ENCODE measurements at places on chromosomes 1 and 21.

- no peak for DNase-seq
Observed at GRCh38 chr1:3577300-3577699, 34.0 kb downstream of the MEGF6 start.

DNA sequence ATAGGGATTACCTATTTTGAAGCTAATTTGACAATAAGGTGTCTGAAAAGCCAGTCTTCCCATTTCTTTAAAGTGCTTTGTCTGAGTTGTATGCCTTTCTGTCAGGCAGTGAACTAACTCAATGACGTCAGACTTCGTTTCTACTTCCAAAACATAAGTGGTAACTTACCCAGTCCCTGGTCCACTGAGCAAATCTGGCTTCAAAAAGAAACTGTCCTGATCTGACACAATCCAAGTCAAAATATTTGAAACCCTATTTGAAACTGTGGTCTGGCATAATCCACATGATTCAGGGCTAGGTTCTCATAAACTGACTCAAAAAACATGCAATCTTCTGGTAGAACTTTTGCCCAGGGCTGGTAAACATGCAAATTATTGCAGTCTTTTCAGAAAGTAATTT lies 34.0 kb downstream of the DIRAS3 start:
- no peak for DNase-seq

DNA sequence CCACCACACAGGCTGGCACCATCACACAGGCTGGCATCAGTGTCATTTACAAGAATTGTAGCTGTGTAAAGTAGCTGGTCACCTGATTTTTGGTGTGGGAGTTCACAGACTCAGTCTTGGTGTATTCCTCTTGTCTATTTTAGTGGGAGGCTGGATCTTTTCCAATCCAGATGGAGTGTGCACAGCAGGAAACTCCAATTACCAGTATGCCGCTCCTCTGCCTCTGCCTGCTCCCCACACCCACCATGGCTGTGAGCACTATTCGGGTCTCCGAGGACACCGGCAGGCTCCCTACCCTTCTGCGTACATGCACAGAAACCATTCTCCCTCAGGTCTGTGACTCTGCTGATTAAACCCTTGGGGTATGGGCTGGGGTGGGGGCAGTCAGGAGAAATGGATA lies 24.2 kb downstream of the TBX19 start:
- no peak for DNase-seq

- peak; percentile 29 for DNase-seq
Observed at GRCh38 chr1:12424087-12424529, 193.9 kb downstream of the DHRS3 start.

DNA sequence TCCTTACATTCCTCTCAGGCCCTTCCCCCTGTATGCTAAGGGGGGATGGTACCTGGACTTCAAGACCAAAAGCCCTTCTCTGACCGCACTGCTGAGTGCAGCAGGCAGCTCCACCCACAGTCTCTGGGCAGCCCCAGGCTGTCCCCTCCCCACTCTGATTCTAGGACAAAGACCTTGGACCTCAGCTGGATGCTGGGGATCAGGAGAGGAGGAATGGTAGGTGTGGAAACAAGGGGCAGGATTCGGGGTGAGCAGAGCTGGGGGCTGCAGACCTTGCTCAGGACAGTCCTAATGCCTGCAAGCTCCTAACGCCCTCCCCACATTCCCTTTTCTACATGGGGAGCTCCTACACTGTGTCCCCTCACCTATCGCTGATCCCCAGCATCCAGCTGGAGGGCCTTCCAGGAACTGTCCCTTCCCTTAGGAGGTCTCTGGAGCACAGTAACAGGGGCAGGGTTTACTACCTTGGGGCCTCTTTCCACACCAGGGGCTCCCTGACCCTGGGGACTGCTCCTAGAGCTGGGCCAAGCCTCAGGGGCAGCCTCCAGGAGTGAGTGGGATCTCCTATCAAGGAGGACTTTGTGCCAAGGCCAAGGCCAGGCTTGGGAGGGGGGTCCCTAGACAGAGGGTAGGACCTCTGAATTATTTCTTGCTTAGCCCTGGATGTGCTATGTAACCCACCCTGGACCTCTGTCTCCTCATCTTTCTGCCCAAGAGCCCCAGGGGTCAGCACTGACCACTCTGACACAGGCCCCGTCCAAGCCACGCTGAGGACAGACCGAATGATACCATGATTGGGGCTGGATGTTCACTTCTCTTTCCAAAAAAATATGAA lies 5.6 kb downstream of the CLDN19 start:
- DNase-seq = no peak

GRCh38 chr21:45060675-45061311 lies 13.6 kb upstream of the ADARB1 start:
- DNase-seq = no peak

GRCh38 chr1:200334661-200335256 lies 75.1 kb downstream of the ZNF281 start:
- peak; percentile 46 for DNase-seq

DNA sequence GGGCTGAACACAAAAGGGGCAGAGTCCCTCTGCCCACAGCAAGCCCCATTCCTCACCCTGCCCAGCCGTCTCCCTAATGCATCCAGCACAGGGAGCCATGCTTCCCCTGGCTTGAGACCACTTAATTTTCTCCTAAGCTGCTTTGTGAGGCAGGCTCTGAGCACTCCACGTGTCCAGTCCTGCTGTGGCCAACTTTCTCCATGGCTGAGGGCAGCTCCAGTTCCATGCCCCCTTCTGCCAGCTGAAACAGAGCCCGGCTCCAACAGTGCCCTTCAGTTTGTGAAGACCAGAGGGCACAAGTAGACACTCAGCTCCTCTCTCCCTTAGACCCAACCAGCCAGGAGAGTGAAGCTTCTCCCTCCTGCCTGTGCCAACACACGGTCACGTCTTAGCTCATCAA lies 33.8 kb downstream of the PLEKHA6 start:
- DNase-seq = no peak

DNA sequence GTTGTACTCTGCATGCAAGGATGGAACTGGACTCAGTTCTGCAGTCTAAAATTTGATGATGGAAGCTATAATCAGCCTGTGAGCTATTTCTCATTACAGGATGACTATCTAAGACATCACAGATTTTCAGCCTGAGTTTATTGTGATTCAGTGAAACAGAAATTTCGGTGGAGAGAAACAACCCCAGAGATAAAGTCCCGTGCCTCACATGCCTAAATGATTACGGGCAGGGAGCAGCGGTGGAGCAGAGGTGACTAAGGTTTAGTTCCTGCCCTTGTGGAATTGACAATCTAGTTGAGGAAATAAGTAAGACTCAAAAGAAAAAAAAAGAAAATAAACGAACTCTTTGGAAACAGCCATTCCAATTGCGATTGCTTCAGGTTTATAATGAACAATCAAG lies 96.9 kb downstream of the GRIK3 start:
- peak; percentile 10 for DNase-seq

DNA sequence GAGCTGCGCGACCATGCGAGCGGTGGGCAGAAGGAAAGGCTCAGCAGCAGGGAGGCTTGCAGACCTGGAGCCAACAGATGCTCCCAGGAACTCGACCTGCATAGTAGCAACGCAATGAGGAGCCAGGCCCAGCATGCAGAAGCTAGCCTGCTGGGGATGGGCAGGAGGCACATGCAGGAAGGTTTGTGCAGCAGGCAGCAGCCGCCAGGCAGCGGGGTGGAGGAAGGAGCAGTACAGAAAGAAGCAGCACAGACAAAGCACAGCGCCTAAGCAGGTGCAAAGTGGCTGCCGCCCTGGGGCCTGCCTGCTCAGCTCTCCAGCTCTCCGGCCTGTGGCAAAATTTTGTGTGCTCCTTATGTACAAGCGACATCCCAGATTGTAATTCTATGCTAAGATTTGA lies 213.5 kb upstream of the MAP1LC3C start:
- no peak for DNase-seq

DNA sequence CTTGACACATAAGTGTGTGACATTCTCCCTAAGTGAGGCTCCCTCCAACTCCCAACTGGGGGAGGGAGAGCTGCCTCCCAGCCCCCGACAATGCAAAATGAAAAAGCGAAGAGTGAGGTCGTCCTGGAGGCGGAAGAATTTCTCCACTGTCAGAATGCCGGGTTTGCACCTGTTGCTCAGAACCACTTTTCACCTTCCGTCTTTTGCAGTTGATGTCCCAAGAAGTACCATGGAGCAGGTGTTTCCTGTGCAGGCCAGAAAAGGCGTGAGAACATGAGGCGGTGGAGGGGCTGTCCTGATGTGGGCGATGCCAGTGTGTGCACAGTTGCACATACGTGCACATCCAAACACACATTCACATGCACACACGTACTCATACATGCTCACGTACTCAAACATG lies 158.6 kb upstream of the AJAP1 start:
- DNase-seq = no peak

GRCh38 chr21:23686737-23687523 lies 1920.4 kb downstream of the MRPL39 start:
- no peak for DNase-seq

GRCh38 chr1:226966683-226967082 lies 26.6 kb downstream of the COQ8A start:
- no peak for DNase-seq

DNA sequence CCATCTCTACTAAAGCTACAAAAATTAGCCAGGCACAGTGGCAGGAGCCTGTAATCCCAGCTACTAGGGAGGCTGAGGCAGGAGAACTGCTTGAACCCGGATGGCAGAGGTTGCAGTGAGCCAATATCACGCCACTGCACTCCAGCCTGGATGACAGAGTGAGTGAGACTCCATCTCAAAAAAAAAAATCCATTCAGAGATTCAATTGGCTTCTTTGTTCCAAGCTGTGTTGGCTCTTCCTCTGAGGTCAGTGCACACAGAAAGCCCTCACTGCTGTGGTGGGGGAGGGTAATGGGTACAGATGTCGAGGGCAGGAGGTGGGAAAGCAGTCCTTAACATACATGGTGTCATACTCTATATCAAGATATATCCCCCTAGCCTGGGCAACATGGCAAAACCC lies 14.7 kb downstream of the TIE1 start:
- no peak for DNase-seq

DNA sequence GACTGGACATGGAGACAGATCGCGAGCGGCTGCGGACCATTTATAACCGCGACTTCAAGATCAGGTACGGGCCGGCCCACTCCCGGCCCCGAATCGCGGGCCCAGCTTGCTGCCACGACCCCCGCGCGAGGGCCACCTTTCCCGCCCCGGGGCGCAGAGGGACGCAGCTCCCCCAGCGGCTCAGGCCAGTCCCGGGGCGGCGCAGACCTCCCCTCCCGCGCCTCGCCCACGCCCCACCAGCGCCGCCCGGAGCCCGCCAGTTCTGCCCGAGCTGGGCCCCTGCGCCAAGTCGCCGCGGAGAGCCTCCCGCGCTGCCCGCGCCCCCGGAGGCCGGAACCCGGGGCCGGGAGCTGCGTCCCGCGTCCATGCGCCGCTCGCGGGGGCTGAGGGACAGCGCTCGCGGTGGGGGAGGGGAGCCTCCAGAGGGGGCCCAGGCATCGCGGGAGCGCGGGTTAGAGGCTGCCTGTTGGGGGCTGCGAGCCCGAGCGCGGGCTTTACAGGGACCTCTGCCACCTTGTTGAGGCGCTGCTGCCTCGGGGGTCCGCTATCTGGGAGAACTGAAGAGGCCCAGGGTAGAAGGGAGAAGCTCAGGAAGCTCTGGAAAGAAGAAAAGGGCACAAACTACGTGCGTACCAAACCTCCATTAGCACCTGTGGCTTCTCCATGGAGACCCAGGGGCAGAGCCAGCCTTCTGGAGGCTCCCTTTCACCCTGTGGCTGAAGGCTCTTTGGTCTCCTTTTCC lies 698 bp downstream of the MOV10 start:
- DNase-seq = peak; percentile 58

DNA sequence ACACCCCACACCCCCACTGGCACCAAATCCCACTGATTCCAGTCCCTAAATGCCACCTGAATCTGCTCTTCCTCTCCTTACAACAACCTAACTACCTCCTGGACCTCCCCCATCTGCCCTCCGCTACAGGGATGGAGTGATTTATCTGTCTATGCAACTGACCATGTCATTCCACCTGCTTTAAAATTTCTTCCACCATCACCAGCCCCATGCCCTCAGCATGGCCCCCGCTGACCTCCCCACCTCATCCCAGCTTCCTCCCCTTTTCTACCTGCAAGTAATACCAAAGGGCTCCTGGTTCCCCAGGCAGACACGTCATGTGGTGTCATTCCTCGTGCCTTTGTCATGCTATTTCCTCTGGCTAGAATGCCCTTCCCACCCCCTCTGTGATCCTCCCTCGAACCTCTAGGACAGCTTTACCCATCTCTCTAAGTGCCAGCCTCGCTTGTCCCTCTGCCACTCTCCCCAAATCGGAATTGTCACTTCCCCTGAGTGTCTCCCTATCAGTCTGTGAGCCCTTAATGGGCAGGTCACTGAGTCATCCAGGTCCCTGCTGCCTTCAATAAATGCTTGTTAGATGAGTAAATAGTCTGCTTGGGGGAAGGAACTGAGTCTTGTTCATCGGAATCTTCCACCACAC lies 3.7 kb downstream of the GJB4 start:
- DNase-seq = peak; percentile 84

DNA sequence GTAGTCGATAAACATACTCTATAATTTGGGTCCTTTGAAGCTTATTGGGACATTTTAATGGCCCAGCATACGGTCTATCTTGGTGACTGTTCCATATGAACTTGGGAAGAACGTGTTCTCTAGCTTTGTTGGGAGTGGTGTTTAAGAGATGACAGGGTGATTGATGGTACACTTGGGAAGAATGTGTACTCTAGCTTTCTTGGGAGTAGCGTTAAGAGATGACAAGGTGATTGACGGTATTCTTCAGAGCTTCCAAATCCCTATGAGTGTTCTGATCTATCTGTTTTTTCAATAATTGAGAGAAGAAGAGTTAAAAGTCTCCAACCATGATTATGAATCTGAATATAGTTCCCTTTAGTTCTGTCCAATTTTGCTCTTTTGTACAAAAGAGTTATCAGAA lies 9.4 kb downstream of the NPHP4 start:
- no peak for DNase-seq

DNA sequence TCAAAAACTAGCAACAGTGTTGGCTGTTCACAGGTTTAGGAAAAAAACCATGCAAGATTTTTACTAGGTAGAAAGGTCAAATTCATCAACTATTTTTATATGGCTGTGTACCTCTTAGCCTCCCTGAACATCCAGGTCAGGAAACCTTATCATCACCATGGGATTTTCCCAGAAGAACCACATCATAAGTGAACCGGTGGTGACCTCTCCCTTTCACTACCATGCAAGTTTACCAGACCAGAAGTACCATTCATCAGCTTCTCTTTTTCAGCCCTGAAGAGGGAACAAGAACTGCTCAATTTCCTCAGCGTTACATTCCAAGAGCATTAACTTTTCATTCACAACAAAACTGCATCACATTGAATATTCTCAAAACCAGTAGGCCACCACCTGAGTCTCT lies 5.9 kb downstream of the SSBP3 start:
- no peak for DNase-seq
